AG09319 (cell line): ENCODE measurements at places on chromosomes 7 and 10.
A peak's percentile ranks its signal among the peaks of the same experiment; 100 is the strongest.

GRCh38 chr10:132133449-132134240 is 53.1 kb upstream of the DPYSL4 start:
- no peak for DNase-seq

DNA sequence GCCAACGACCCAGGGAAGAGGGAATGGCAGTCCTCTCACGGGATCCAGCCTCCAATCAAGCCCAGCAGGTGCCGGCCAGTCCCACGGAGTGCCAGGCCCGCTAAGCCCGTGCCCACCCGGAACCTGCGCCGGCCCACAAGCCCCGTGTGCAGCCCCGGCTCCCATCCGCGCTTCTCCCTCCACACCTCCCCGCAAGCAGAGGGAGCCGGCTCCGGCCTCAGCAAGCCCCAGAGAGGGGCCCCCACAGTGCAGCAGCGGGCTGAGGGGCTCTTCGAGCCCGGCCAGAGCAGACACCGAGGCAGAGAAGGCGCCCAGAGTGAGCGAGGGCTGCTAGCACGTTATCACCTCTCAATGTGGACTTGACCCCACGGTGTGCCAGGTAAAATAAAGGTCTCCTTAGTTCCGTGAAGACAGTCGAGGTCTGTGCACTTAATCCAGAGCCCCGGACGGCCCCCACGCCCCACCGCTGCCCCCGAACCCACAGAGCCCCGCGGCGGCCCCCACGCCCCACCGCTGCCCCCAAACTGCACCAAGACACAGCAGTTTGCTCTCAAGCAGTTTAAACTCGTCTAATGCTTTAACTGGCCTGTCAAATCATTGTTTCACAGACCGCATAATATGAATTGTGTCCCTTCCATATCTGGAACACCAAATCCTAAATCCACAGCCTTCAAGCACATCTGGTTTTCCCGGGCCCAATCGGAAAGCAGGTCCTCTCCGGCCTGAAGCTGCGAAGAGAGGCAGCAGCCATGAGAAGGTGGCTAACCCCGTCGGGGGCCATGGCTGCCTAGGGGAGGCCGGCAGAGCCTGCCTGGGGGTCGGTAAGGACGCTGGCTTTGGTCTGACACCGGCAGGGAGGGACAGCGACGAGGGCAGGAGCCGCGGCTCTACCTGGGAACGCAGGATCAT is 307.8 kb downstream of the PTPRN2 start:
- DNase-seq = no peak

DNA sequence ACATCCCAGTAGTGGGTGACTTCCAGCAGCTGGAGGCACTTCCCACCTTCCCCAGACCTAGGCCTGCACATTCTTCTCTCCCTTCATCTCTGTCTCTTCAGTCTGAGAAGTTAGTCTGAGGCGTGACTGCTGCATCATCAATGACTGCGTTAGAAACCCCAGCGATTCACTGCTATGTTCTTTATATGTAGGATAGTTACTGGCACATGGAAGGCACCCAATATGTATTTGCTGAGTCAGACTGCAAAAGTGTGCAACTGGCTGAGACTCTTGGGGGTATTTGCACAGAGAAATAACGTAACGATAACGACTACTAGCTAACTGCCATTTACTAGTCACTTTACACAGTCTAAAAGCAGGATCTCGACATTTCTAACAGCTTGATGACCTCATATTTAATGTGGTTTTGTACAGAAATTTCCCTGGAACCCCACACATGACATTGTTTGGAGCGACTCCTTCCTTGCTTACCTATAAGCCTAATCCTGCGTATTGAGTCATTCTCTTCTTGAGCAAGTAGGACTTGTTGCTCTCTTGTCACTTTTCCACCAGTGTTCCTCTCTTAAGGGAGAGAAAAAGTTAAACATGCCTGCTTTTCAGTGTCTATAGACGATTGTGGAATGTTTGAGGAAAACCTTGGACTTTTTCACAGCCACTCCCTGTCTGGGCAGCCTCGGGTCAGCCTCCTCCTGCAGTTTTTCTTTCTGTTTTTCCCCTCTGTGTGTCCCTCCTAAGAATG is 45.5 kb downstream of the THNSL1 start:
- no peak for DNase-seq

DNA sequence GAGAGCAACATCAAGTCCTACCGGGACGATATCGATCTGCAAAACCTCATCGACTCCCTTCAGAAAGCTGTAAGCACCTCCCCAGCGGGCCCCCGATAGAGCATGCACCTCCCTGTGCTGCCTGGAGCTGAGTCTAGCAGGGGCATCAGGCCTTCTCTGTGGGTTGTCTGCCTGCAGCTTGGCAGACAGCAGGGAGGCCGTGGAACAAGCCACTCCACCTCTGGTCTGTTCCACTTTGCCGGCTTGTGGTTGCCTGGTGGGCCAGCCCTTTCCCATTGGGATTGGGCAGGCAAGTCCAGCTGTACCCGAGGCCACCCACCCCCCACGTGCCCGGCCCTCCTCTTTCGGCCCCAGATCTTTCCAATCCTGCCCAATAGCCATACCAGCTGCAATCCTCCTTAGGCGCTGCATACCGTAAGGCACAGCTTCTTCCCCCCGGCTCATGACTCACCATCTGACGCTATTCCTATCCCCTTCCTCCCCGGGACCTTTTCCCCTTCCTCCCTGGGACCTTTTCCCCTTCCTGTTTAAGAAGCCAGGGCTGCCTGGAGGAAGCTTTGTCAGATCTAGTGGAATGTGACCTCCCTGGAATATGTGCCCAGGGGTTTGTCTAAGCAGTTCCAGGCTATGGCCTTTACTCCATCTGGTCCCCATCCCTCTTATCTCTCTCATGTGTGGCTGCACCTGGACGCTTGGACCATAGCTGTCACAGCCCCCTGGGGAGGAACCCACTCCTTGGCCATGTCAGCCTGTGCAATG is 28.1 kb upstream of the SH2D4B start:
- DNase-seq = no peak

GRCh38 chr10:851901-852300 is 79.6 kb downstream of the LARP4B start:
- no peak for DNase-seq

DNA sequence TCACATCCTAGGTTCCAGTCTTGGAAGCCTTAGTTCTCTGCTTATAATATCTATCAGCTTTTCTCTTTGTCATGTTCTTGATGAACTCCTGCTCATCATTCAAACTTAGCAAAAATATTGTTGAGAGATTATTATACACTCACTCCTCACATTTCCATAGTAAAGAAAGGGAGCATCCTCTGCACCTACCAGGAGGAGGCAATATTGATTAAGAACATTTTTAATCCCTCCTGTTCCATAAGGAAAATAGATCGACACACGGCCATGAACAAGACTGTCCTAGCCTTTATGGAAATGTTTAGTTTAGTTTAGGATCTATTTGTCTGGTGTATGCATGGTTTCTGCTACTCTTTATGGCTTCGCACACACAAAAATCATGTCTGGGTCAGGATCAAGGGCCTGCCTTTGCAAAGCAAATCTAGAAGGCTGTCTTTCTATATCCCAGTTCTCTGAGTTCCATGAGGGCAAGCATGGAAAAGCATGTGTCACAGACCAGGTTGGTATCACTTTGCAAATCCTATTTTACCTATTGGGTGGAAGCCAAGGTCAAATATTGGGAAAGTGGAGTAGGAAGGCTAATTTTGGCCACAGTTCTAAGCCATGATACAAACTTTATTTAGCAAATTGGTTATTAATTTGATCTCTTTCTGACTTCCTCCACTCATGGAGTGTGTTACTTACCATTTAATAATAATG is 164.4 kb downstream of the MDFIC start:
- no peak for DNase-seq

DNA sequence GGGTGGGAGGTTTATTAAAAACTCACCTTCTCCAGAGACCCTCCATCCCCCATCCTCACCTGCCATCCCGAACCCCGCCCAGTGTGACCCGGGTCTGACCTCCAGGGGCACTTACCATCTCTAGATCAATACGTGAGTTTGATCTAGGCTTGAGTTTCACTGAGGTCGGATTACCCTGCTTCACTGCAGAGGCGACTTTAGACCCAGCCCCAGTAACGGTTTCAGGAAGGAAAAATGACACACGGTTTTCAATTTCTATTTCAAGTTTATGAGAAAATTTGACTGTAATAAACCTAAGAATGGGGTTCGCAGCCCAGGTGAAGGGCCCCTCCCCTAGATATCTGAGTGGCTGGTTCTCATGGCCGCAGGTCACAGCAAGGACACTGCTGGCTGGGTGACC is 33.1 kb downstream of the RCC1L start:
- DNase-seq = no peak

DNA sequence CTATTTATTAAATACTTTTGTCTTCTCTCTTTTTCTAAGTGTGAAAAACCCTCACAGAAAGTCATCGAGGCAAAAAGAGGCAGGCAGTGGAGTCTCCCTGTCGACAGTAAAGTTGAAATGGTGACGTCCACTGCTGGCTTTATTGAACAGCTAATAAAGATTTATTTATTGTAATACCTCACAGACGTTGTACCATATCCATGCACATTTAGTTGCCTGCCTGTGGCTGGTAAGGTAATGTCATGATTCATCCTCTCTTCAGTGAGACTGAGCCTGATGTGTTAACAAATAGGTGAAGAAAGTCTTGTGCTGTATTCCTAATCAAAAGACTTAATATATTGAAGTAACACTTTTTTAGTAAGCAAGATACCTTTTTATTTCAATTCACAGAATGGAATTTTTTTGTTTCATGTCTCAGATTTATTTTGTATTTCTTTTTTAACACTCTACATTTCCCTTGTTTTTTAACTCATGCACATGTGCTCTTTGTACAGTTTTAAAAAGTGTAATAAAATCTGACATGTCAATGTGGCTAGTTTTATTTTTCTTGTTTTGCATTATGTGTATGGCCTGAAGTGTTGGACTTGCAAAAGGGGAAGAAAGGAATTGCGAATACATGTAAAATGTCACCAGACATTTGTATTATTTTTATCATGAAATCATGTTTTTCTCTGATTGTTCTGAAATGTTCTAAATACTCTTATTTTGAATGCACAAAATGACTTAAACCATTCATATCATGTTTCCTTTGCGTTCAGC is 43.4 kb downstream of the TARP start:
- no peak for DNase-seq

DNA sequence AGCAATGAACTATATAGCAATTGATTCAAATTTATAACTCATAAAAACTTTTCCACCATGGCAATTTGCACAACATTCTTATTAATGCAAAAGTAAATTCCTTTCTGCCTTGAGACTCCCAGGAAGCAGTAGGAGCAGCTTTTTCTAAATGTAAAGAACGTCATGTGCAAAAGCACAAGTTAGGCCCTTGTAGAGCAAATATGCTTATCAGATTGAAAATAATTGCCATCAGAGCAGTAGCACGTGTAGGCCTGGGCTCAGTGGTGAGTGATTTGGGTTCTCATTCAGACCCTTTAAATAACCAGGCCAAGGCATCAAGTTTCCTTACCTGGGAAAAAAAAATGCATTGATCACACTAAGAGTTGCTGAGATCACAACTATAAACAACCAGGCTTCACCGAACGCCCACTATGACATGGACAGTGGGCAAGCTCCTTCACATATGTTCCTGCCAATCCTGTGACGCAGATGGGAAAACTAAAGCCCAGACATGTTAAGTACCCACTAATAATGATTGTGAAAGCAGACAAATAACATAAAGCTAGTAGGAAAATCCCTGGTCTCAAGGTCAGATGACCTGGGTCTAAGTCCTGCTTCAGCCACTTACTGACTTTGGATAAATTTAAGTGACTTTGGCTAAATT is 22.1 kb upstream of the SAR1A start:
- no peak for DNase-seq

DNA sequence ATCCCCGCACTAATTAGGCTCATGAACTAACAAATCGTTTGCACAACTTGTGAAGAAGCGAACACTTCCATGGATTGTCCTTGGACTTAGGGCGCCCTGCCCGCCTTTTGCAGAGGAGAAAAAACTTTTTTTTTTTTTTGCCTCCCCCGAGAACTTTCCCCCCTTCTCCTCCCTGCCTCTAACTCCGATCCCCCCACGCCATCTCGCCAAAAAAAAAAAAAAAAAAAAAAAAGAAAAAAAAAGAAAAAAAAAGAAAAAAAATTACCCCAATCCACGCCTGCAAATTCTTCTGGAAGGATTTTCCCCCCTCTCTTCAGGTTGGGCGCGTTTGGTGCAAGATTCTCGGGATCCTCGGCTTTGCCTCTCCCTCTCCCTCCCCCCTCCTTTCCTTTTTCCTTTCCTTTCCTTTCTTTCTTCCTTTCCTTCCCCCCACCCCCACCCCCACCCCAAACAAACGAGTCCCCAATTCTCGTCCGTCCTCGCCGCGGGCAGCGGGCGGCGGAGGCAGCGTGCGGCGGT is at the start of gene EMX2:
Gene EMX2, plus strand, starts transcription at position 41 of the 519 bp plus-strand sequence. CDS start 522 bp downstream, outside the sequence.
- DNase-seq = no peak

GRCh38 chr10:113475381-113475807 is 77.5 kb upstream of the HABP2 start:
- peak; percentile 83 for DNase-seq
